ENCODE measurements at places on chromosomes 11 and 22.

GRCh38 chr11:48172818-48173609 is 43.6 kb upstream of the OR4B1 start:
- DNase-seq = peak; percentile 34

- DNase-seq = no peak
Measured at GRCh38 chr11:67178878-67179277, 59.8 kb downstream of the KDM2A start.

DNA sequence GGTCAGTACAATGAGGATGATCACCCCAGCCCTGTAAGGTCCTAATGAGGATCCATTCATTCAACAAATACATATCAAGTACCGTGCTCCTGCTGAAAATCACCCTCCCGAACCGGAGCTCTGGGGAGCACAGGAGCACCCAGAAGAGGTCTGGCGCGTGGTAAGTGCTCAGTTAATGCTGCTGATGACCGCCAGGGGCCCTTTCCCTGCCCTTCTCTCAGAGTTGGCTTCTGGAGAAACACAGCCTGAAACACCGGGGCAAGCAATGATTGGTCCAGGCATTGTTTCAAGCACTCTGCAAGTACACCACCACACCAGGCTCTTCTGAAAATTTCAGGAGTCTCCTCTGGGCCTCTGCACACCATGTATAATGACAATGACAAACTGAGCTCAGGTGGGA is 3.8 kb upstream of the CCDC86 start:
- DNase-seq = no peak

DNA sequence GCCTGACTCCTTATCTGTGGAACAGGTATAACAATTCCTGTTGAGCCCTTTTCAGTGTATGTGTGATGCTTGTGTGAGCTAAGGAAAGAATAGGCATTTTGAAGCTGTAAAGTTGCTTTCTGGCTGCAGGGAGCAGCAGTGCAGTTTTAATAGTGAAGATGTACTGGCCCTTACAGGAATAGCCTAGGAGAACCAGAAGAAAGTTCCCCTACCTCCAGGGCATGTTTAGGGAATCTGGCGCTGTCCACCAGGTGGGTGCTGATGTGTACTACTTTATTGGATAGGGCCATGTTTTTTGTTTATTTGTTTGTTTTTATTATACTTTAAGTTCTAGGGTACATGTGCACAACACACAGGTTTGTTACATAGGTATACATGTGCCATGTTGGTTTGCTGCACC is 11.5 kb downstream of the BMAL1 start:
- no peak for DNase-seq

DNA sequence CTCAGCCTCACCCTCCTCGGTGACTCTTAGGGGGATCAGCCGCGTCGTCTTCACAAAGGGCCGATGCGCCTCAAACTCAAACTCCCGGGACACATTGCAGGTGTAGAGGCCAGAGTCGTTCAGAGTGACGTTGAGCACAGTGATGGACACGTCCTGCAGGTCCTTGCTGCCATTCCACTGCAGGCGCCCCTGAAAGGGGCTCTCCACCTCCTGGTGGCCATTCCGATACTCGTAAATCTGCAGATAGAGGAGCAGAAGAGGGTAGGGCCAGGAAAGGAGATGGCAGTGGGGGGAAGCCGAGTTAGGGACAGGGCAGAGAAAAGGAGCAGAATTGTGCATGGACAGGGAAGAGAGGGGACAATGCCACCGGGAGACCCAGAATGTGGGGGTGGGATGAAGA is 12.0 kb downstream of the SCN3B start:
- DNase-seq = no peak

DNA sequence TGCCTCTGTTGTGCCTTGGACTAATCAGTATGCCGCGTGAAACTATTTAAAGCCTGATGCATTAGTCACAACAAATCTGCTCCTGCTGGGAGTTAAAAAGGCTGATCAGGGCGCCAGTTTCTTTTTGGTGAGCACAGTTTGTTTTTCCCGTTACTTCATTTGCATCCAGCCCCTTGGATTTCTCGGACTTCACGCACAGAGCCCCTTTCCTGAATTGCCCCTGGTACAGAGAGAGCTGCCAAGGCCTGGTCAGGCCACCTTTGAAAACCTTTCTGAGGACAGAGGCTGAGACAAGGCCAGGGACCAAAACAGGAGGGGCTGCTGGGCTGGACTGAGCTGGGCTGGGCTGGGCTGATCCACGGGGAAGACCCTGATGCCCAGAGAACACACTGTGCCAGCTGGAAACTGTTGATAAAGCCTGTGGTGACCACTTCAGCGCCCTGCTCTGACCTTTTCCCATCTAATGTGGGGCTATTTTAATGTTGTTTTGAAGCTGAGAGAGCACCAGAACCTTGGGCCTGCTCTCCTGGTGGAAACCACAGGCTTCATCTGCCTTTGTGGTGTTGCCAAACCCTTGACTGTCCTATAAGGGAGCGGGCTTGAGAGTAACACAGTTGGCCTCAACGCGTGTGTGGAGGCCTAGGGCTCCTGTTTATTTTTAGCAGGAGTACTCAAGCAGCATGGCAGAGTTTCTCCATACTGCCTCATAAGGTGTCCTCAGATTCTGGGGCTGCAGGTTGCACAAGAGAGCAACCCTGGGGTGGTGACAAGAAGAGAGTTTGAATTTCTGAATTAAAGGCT is 44.2 kb downstream of the NAV2 start:
- no peak for DNase-seq

GRCh38 chr22:19714312-19715187 is at the start of gene SEPTIN5:
SEPTIN5 (plus strand) TSS chr22:19714503; CDS start chr22:19714589, 86 bp downstream.
- no peak for DNase-seq

- DNase-seq = no peak
Measured at GRCh38 chr11:94597896-94598295, 30.7 kb downstream of the PIWIL4 start.

- no peak for DNase-seq
Measured at GRCh38 chr11:12046636-12047236, 38.3 kb upstream of the DKK3 start.

DNA sequence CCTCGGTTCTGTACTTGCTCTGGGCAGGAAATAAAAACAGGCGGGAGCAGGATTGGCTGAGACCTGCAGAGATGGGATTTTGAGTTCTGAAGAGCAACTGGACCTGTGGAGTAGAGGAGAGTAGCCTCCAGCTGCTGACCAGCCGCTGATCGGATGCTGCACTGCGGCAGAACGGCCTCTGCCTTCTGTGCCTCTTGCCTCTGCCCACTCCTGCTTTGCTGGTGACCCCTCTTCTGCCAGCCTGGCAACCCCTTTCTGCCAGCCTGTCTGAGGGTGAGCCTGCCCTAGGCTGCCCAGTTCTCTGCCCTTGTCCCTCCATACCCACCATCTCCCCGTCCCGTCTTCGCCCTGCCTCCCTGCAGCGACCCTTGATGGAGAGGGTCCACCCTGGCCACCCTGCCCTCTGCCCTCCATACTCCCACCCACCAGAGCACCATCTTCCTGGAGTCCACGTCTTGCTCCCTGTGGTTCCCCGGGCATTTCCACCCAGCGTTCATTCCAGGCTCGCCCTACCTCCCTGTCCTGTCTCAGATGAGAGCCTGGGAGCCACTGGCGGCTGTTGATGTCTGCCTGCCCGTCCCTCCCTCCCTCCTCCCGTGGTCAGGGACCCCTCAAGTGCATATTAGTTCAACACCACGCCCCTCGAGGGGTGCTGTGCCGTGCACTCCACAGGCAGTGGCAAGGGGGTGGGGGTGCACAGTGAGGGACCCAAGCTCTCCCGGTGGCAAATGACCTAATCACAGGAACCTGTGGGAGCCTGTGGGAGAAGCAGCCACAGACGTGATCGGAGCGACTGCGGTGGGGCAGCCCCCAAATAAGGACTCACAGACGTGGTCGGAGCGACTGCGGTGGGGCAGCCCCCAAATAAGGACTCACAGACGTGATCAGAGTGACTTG is 863.3 kb downstream of the TBC1D22A start:
- no peak for DNase-seq

DNA sequence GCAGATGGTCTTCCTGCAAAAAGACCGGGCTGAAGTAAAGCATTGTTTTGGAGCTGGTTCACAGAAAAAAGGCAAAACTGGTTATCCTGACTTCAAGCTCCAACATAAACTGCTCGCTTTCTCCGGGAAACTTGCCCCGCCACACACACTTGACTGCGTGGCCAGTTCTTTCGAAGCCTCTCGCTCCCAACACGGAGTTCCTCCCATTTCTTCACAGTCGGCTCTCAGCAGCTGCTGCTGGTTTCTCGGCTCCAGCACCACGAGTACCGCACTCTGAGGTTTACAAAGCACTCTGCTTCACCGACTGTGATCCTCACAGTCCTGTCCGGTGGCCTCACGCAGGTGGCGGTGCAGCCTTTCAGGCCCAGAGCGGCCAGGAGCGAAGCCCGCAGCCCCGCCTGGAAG is 264 bp downstream of the CHEK1 start:
- DNase-seq = no peak
